Stimulated activated CD4-positive, alpha-beta T cell treated with anti-CD3 and anti-CD28 coated beads, Interleukin-1b, Interleukin-23, amount 100 ng/mL, for 24 hours (primary cell): ENCODE measurements at places on chromosomes 2 and 18.

DNA sequence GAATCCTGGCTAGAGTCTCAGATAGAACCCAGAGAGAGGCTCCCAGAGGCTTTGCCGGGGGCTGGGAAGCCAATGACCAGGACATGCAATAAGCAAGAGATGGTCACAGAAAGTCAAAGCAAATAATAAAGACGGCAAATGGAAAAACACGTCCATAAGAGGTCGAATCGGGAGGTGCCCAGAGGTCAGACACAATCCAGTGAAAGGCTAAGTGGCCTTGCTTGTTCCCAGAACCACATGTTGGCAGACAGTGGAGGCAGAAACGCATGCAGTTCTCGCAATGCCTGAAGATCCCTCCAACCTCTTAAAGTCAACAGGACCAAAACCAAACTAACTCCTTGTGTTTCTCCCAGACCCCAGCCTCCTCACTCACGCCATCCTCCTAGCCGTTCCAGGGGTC is 3.0 kb downstream of the CYB5A start:
- DNase-seq, result no peak

- DNase-seq, result no peak
Measured at GRCh38 chr2:145025382-145025781, 505.5 kb upstream of the ZEB2 start.

GRCh38 chr18:79533146-79533545 is 137.4 kb downstream of the NFATC1 start:
- no peak for DNase-seq

DNA sequence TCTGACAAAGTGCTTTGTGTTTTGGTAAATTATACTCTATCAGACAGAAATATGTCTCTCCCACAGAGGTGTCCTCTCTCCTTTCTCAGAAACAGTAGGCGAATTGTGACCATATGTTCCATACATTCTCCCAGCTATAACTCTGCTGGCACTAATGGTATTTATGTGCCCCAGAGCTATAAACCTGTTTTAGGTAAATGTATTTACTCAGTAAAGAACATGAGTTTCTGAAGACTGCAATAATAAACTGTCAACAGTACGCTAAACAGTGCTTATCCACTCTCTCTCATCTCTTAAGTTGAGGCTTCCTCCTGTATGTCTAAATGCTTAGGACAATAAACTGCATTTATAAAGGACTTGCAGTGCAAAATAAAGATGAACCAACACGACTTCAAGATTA is 58.5 kb downstream of the ITGA4 start:
- DNase-seq, result no peak

GRCh38 chr2:42053791-42054701 is 6.2 kb downstream of the PKDCC start:
- DNase-seq, result no peak

DNA sequence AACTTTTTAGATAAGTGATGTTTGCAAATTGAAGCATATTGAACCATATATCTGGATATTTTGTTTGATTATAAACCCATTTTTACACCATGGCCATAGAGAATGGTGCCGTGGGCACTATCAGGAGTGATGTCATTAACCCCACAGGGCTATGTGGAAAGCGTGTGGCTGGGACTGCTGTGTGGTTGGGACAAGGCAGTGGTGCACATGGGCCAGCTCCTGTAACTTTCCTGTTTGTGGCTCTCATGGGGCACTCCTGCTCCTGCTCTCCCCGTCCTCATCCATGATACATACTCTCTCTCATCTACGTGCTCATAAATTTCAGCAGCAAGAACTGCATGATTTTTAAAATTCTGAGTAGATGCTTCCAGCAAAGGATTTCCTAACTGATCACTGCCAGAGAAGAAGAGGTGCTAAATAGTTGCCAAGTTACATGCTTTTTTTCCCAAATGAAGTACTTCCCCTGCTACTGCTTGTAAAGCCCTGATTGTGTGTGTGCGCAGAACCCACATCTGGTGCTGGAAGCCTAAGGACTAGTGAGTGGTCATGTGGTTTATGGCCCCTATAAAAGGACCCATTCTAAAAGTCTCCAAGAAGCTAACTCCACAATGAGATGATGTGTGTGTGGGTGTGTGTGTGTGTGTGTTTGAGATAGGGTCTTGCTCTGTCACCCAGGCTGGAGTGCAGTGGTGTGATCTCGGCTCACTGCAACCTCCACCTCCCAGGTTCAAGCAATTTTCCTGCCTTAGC is 240.8 kb downstream of the NEDD4L start:
- DNase-seq, result no peak

DNA sequence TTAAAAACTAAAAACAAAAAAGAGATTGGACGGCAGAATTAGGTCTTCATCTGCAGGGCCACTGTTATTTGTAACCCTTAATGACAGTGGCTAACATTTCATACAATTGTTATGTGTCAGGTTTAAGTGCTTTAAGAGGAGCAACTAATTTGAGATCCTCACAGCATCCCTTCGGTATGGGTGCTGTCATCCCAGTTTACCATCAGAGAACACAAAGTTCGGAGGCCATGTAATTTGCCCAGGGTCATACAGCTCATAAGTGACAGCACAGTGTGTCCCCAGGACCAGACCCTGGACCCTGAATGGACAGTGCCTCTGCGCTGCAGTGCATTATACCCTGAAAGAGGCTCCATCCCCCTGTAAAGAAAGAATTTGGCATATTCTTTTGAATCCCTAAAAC is 114.7 kb downstream of the FEZ2 start:
- DNase-seq, result no peak

DNA sequence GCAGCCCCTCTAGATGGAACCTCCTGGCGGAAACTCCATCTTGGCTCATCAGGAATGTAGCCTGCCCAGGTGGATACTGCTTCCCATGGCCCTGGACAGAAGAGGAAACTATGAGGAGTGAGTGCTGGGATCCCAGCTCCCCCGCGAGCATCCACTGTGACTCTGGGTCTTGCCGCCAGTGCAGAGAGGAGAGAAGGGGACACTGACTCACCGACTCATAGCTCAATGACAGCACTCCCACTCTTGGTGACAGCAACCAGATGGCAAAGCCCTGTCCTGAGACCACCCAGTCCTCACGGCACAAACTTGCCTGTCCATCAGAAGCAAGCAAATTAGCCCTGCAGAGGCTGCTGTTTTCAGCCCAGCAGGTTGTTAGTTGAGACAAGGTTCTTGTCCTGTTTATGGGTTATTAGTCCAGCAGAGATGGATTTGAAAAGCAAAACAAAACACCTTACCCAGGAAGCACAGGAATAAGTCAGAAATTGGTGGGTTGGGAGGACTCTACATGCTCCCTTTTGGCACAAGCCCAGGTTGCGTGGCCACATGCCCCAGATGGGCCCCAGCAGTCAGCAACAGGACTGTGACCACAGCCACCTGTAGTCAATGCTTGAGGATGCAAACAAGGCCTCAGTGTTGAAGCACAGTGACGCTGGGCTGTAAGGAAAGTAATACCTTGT is 111.5 kb upstream of the GLI2 start:
- no peak for DNase-seq

DNA sequence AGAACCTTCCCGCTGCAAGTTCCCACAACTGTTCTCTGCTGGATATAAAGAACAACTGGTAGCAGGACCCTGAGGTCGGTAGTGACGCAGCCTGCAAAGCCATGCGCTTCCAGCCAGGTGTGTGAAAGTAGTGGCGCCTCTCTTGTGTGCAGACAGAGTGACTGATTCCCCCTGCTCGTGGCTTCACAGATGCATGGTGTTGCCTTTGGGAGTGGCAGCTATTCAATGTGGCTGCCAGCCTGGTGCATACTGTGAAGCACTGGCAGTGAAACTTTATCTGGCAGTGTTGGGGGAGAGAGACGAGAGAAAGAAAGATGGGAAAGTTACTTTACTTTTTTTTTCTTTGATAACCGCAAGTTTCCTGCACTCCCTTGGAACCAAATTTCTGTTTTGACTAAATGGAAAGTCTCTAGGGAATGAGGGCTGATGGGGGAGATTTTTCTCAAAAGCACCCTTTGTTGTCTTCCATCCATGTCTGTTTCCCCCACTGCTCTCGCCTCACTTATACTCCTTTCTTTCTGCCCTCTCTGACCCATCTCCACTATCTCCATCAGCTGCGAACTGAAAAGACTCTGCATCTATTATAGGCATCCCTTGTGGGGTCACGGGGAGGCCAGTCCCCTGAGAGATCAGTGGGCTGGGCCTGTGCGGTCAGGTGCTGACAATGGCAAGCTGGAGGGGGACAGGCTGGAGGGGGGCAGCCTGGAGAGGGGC is 90.0 kb upstream of the TNP1 start:
- no peak for DNase-seq

- DNase-seq, result no peak
Measured at GRCh38 chr2:15905986-15906491, 34.3 kb upstream of the MYCN start.

- no peak for DNase-seq
Measured at GRCh38 chr2:16050261-16050907, 110.0 kb downstream of the MYCN start.

DNA sequence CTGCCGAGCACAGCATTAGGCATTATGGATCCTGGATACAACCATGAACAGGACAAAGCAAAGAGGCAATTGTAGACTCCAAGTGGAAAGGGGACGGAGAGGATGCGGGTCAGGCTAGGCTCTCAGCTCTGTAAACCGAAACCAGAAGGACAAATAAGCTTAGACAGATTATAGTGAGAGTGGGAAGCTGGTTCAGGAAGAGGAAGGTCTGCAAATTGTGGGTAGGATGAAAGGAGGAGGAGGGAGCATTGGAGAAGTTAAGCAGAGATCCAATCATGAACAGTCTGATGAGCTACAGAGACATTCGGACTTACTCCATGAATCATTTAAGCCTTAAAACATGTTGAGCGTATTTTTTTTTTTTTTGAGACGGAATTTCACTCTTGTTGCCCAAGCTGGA is 3.0 kb downstream of the MSH6 start:
- DNase-seq, result no peak

- DNase-seq, result no peak
Measured at GRCh38 chr2:39394516-39394961, 42.5 kb downstream of the MAP4K3 start.

- no peak for DNase-seq
Measured at GRCh38 chr2:144438801-144439631, 80.9 kb downstream of the ZEB2 start.

- DNase-seq, result no peak
Measured at GRCh38 chr2:235583144-235583543, 89.3 kb downstream of the AGAP1 start.

GRCh38 chr2:241226723-241227572 is 38.5 kb downstream of the ANO7 start:
- no peak for DNase-seq

GRCh38 chr2:210063306-210063705 is 60.9 kb downstream of the RPE start:
- DNase-seq, result no peak

DNA sequence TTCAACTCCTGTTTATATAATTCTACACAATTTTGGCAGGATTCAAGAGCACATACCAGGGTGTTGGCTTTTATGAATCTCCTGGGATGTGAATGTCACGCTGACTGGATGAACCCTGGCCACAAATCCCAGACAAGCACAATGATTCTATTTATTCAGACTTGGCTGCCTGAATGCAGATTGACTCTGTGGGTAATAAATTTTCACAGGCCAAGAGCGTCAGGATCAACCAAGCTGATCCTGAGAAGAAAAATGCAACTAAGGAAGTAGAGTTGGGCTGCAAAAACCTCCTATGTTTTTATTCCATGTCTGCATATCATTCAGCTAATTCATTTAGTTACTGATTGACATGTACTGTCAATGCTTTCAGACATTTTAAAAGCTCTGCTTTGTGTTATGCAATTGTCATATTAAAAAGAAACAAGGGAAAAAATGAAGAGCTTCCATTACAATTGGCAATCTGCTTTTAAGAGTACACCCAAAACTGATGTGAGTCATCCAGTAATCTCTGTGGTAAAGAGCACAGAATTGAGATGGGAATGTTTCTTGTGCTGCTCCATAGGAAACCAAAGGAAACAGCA is 173.0 kb upstream of the REV1 start:
- DNase-seq, result no peak

DNA sequence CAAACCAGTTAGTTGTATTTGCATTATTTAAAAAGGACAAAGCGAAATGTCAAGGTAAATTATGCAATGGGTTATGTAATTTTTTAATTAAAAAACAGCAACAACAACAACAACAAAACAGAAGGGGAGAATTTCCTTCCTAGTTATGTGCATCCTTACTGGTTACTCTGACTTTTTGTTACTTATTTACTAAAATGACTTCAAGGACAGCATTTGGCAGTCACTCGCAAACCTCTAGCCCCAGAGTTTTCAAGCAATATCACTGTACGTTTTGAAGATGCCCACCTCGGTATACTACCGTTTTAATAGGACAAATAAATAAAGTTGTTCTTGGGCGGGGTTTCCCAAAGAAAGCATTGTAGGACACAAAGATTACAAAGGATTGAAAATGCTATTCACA is 24.7 kb upstream of the MRO start:
- DNase-seq, result no peak

GRCh38 chr2:145034511-145034910 is 514.6 kb upstream of the ZEB2 start:
- DNase-seq, result no peak

- no peak for DNase-seq
Measured at GRCh38 chr2:44358503-44358902, 2.8 kb downstream of the PREPL start.

- no peak for DNase-seq
Measured at GRCh38 chr18:24271381-24272228, 126.0 kb downstream of the OSBPL1A start.

- no peak for DNase-seq
Measured at GRCh38 chr18:1505856-1506255, 601.2 kb downstream of the ADCYAP1 start.

DNA sequence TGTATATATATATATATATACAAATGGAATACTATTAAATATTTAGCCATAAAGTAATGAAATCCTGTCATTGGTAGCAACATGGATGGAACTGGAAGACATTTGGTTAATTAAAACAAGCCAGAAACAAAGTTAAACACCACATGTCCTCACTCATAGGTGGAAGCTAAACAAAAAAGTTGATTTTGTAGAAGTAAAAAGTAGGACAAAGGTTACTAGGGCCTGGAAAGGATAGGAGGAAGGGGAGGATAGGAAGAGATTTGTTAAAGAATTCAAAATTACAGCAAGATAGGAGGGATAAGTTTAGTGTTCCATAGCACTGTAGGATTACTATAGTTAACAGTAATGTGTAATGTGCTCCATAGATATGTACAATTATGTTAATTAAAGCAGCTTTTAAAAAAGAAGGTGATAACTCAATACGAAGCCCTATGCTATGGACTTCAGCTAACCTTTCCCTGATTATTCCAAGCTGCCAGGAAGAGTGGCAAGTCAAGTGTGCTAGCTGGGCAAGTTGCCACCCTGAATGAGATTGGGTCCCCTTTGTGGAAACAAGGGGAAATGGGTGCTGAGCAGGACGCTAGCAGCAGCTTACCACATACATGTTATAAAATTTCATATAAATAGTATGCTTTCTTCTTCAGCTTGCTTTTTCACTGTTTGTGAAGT is 12.3 kb downstream of the MERTK start:
- no peak for DNase-seq
